DMS53 (cell line): ENCODE measurements at places on chromosomes 11 and 22.

DNA sequence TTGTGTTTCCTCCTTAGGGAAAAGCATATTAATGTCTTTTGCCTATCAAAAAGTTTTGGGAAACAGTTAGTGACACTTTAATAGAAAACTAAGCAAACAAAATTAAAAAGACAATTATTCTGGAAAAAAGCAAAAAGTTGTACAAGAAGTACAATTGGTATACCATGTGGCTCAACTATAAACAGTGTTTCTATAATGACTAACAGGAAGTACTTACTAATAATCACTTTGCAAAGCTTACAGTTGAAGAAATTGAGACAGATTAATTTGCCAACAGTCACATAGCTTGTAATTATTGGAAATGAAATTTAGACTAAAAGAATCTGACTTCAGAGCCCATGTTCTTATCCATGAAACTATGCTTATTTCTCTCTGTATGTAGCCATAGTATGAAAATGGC lies 24.7 kb downstream of the PPME1 start:
- DNase-seq, result peak; percentile 25

DNA sequence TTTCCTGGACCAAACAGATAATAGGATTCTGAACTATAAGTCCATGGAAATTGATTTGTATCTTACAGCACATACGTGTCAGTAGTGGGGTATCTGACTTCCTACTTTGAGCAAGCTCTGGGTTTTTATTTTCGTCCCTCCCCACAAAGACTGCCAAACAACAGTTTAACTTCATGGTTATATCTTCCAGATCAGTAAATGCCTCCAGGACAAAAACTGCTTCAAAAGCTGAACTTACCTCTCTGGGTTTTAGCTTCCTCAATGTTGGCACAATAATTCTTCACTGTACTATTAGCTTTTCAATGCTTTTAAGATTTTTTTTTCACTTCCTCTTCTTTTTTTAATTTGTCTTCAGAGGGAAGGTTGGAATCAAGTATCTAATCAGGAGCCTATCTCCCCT lies 4.2 kb upstream of the DPF2 start:
- DNase-seq, result no peak

DNA sequence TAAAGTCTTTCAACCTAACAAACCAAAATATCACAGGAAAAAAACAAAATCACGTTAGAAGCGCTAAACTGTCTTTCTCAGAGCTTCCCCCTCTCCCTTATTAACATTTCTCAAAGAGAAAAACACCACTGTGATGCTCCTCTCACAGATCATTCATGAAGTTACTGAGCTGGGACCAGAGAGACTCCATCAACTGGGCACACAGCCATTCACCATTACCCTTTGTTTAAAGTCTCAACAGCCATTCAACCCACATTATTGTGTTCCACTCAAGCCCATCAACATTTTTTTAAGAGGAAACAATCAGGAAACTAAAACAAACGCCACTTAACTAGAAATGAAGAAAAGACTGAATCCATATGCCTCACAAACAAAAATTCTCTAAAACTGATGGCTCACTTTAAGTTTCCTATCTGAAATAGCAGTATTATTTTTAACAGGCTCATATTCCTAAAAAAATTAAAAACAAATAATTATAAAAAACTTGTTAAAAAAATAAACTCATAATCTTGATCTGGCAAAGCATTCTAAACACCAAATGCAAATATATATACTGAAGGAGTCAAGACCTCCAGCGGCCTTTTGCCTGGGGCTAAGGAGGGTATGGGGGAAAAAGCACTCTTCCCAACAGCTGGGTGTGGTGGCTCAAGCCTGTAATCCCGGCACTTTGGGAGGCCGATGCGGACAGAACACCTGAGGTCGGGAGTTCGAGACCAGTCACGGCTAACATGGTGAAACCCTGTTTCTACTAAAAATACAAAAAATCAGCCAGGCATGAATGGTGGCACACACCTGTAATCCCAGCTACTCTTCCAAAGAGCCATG lies 14.0 kb downstream of the CELF1 start:
- DNase-seq, result peak; percentile 28

GRCh38 chr22:40512426-40513136 lies 123.9 kb downstream of the MRTFA start:
- DNase-seq, result no peak

GRCh38 chr11:61161190-61162091 lies at the start of gene VPS37C:
TSS of gene VPS37C (minus strand) at chr11:61161426. CDS start at chr11:61138829, 22,597 bp downstream.
- DNase-seq, result peak; percentile 97

DNA sequence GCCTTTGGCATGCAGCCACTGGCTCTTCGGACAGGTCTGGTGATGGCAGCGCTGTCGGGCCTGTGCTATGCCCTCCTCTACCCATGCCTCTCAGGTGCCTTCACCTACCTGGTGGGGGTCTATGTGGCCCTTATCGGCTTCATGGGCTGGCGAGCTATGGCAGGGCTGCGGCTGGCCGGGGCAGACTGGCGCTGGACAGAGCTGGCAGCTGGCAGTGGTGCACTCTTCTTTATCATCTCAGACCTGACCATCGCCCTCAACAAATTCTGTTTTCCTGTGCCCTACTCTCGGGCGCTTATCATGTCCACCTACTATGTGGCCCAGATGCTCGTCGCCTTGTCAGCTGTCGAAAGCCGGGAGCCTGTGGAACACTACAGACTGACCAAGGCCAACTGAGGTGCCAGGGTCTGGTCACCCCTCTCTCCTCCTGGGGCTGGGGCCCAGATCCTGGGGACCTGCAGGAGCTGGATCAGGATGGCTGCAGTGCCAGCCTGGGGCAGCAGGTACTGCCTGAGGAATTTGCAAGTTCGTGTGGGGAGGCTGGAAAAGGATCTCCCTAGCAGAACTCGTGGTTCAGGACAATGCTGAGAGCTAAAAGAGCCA lies 3.1 kb downstream of the TMEM86A start:
- DNase-seq, result no peak

DNA sequence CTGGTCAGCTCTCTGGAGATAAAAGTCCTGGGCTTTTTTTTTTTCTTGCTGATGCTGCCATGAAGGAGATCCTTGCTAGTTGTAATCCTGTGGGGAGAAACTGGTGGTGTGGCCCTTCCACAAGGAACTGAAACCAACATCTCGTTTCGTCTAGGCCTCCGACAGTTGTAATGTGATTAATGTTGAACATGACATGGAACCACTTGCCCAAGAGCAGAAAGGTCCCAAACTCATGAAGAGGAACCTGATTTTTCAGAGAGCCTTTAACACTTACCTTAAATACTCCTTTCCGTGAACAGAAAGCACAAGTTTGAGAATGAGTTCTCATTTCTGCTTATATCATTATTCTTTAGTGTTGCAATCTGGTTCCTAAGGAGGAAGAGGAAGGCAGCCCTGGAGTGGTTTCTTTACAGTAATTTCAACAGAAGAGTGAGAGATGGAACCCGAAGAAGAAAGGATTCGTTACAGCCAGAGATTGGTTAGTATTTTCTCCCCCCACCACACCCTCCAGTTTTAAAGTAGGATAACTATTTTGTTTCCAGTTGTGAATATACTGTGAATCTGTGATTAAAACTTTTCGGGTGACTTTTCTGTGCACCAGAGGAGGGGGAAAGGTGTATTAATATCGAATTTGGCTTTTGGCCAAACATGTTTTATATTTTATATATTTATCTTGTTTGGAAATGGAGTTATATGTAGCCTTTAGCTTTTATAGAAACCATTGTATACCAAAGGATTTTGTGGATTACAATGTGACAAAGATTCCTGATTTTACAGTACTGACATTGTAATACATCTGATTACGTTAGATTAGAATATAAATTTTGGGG lies 2.0 kb downstream of the KDM2A start:
- peak; percentile 47 for DNase-seq

DNA sequence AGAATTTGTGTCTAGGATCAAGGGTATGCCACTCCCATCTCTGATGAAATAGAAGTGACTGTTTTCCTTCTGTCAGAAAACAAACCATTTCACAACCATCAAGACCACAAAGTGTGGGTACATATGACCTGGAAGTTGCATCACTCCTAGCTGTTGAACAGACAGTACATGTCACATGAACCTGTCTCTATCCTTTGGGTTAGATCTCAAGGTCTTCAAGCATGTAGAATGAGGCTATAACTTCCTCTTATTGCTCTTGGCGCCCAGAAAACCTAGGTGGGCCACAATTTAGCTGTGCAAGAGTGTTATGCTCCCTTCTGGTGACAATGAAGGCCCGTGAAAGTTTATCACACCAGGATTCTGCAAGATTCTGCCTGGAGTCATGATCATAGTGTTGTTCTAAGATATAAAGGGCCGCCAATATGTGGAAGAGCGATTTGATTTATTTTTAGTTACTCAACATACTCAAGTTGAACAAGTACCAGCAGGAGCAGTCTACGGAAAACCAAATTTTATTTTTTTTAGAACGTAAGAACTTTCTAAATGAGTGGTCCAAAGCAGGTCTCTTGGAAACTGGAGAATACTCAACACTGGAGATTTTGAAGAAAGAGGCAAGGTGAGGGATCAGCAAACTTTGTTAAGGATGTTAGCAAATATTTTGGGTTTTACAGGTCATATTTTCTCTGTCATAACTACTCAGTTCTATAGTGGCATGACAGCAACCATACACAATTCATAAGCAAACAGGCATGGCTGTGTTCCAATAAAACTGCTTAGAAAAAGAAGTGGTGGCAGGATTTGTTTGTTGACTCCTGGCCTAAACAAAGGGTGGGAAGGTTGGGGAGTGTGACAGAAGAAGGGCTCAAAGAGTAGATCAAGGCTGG lies 101.8 kb downstream of the USP35 start:
- DNase-seq, result peak; percentile 32

- DNase-seq, result no peak
These were observed 257.8 kb downstream of the JRKL start for GRCh38 chr11:96647621-96648020.

- no peak for DNase-seq
These were observed 703.3 kb downstream of the NELL1 start for GRCh38 chr11:21372672-21373071.

DNA sequence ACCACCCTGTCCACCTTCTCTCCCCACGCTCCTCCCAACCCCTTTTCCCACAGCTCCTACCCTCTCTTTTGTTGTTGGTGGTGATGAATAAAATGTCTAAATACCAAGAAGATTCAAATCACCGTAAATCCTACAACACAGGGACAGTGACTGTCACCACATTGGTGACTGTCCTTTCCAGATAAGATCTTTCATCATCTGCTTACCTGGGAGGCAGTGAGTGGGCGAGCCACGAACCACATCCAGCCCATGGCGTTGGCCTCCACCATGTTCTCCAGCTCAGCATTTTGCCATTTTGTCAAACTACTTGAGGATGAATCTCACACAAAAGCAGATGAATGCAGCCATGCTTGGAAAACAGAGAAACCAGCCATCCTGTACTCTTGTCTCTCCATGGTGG lies 6.7 kb upstream of the CYTH4 start:
- DNase-seq, result no peak

DNA sequence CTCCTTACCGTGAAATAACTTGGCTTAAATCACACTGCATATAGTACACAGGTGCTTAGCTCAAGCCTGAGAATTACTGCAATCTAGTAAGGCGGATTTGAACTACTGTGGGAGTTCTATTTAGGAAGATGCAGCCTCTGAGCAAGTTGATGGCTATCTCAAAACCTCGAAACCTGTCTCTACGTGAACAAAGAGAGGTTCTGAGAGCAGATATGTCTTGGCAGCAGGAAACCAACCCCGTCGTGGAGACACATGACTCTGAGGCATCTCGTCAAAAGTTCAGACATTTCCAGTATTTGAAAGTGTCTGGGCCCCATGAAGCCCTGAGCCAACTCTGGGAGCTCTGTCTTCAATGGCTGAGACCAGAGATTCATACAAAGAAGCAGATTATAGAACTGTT lies 5.9 kb downstream of the ZNF215 start:
- DNase-seq, result no peak

DNA sequence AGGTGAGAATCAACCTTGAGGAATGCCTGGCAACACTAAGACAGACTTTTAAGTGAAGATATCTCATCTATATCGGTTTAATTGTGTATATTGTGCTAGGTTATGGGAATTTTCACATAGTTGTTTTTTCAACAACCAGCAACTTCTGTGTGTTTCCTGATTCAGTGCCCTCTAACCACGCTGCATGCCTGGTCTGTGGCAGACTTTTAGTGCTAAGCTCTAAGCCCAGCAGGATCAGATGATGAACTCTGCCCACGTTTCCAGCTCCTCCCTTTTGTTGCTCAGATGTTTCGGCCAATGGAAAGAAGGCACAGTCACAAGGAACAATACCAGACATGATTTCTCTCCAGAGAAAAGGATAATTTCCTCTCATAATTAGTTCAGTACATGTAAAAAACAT lies 1.4 kb upstream of the VWA5A start:
- no peak for DNase-seq

DNA sequence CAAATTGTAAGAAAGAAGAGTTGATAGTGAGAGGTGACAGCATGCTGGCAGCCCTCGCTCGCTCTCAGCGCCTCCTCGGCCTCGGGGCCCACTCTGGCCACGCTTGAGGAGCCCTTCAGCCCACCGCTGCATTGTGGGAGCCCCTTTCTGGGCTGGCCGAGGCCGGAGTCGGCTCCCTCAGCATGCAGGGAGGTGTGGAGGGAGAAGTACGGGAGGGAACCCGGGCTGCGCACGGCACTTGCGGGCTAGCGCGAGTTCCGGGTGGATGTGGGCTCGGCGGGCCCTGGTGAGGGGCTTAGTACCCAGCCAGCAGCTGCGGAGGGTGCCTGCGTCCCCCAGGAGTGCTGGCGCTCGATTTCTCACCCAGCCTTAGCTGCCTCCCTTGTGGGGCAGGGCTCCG lies 539.7 kb upstream of the CCDC179 start:
- no peak for DNase-seq

GRCh38 chr22:36077271-36077670 lies 48.6 kb upstream of the RBFOX2 start:
- DNase-seq, result no peak

DNA sequence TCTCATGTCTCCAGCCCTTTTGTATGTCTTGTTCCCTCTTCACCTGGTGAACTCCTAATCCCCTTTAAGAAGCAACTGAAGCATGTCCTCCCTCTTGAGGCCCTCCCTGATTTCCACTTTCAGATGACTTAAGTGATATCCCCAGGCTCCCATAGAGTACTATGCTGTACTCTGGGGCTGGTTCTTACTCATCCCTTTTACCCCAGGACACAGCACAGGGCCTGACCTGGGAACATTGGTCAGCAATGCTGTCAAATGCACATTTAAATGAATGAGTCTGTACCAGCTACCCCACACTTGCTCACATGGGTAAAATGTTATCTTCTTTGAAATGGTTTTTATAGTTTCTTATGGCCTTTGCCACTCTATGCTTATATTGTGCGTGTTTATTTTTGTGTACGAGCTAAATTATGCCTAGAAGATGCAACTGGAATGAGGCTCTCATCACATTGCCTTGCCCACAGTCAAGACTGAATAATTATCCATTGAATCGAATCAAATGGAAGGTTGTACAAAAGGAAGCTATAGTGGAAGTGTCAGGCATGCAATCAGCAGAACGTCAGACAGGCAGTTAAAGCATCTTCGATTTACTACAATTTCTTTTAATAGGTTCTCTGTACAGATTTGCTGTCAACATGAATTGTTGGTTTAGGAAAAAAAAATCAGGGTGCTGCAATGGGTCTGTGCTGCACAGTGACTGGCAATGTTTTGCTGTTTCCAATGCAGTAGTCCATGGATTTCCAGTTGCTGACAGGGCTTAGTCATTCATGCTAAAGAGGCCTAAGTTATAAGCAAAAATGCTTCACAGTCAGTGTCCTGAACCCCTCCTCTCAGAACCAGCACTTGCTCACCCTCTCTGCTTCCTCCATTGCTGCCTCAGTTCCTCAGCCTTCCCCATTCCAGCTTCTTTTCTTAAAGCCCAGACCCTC lies 79.5 kb downstream of the PARVA start:
- DNase-seq, result no peak
